ENCODE measurements at places on chromosomes 3 and 15.
A peak's percentile ranks its signal among the peaks of the same experiment; 100 is the strongest.

DNA sequence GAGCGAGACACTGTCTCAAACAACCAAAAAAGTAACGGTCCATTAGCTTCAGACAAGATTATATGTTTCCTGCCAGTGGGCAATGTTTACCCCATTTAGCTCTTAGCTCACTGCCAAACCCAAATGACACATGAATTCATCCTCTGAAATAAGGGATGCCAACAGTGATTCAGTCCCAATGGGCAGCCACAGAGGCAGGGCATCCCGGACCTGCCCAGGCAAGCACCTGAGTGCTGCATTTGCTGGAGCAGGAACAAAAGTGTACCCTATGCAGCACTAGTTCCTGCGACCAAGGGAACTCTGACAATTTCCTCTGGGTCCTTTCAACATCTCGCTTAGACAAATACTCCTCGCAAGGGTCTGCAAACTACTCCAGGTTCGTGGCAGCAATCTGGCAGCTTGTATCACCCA lies 8.0 kb downstream of the IP6K2 start:
- DNase-seq, result no peak

GRCh38 chr3:167783781-167784180 lies 48.3 kb downstream of the SERPINI1 start:
- DNase-seq, result no peak

DNA sequence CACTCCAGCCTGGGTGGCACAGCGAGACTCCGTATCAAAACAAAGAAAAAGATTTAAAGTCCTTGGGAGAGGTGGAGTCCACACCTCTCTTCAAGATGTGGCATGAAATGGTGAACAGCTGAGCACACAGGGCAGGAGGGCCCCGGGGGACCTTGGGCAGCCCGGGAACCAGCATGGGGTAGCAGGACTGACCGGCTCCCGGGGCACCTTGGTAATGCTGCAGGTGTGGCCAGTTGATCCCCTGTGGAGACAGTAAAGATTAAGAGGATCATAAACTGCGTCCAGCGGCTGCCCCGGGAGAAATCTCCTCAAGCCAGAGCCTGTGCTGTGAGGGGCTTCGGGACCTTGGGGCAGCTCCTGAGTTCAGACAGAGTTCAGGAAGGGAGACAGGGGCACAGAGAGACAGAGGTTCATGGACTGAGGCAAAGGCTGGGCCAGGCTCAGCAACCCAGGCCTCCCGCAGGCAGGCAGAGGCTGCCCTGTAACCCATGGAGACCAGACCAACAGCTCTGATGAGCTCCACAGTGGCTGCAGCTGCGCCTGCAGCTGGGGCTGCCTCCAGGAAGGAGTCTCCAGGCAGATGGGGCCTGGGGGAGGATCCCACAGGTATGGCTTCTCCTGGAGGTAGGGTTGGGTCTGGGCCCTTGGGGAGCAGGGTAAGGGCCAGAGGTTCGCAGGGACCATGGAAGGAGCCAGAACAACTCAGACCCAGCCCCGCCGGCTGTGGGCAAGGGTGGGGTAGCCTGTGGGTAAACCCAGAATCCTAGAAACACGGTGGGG lies at the start of gene NR2E3:
NR2E3 (plus strand) TSS at position 299 of the 780 bp plus-strand sequence; CDS start at position 489, 190 bp downstream.
- DNase-seq, result no peak

DNA sequence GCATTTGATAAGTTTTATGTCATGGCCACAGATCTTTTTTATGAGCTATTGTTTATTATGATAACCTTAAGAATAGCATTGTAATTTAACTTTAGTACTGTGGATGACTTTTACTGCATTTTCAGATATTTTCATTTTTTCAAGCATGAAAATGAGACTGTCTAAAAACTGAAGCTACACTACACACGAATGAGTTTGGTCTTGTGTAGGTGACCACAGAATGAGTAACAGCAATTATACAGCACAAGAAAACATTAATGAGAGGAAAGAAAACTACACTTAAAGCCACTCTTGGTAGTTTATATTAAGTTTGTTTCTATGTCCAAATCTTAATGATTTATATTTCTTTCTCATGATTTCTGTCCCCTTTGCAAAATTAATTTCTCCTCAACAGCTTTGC lies 809.2 kb downstream of the NAALADL2 start:
- DNase-seq, result no peak

GRCh38 chr3:13057282-13058040 lies 15.8 kb downstream of the IQSEC1 start:
- DNase-seq, result no peak

- no peak for DNase-seq
Measured at GRCh38 chr15:93154666-93155065, 65.7 kb upstream of the RGMA start.

- no peak for DNase-seq
Measured at GRCh38 chr15:98076021-98076816, 115.7 kb downstream of the ARRDC4 start.

GRCh38 chr15:89019436-89019835 lies 68.8 kb upstream of the ABHD2 start:
- no peak for DNase-seq

DNA sequence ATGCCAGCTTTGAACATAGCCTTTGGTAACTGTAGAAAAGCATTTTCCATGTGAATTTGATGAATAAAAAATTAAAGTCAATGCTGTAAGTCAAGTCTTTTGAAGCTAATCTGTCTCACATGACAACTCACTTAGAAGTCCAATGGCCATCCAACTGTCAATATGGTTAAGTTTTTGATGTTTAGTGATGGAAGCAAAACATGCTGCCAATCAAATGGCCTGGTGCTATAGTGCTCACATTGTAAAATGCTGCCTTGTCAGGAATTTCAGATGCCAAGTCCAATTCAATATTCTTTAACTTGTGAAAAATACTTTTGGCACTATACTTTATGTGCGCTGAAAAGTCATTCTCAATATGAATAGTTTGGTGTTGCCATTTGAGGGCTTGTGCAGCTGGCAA lies 1361.8 kb upstream of the ALCAM start:
- DNase-seq, result no peak

GRCh38 chr15:76449455-76449854 lies 112.9 kb downstream of the ISL2 start:
- DNase-seq, result no peak

DNA sequence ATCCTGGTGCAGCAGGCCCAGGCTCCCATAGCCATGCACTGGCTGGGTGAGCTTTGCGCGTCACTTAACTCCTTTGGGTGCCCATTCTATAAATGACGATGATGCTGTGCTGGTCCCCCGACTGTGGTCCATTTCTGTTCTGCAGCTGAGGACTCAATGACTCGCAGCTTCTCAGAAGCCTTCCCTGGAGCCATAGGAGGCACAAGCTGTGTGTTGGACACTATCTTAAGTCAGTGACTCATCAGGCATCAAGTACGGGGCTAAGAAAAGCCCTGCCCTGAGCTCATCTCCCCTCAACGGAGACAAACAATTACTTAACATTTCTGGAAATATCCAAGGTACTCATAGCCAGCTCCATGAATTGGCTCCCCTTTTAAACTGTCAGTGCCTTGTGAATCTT lies 13.8 kb upstream of the MUSTN1 start:
- no peak for DNase-seq

DNA sequence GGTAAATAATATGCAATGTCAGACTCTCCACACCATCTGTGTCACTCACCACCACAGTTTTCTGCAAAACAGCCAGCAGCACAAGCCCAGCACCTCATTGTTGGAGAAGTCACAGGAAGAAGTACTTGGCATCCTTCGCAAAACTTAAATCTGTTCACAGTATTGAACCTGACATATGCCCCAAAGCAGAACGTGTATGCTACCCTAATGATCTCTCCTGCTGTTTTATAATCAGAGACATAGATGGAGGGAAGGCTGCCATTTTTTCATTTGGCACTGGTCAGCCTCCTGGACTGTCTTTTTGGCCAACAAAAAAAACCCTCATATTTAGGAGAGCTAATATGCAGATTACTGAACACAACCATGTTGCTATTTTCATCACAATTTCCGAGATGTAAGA lies 1272.9 kb downstream of the ROBO1 start:
- DNase-seq, result no peak

DNA sequence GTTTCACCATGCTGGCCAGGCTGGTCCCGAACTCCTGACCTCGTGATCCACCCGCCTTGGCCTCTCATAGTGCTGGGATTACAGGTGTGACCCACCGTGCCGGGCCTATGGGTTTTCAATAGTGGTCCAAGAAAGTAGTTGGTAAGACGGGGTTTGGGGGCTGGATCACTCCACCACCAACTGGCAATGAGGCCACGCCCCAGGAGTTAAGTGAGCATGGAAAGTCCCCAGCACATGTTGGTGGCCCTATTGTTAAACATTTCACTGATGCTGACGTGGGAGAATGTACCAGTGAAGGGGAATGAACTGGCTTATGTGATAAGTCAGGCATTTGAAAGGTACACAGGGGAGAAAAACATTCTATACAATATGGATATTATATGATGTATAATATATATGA lies 80.4 kb downstream of the CHRD start:
- DNase-seq, result no peak

- no peak for DNase-seq
Measured at GRCh38 chr3:18740631-18741583, 315.8 kb upstream of the SATB1 start.

DNA sequence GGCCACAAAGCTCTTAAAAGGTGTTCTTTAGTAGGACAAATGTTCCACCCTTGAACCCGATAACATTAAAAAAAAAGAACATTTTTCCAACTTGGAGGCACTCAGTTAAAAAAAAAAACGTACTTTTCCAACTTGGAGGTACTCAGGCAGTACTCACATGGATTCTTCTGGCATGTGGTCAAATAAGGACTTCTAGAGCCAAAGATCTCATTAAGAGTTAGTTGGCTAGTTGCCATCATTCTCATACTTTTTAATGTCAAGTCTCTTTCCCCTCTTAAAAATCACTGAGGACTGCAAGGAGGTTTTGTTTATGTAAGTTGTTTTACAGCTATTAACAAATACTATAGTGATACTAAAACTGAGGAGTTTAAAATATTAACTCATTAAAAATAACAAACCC lies 101.0 kb downstream of the CADPS start:
- DNase-seq, result no peak

DNA sequence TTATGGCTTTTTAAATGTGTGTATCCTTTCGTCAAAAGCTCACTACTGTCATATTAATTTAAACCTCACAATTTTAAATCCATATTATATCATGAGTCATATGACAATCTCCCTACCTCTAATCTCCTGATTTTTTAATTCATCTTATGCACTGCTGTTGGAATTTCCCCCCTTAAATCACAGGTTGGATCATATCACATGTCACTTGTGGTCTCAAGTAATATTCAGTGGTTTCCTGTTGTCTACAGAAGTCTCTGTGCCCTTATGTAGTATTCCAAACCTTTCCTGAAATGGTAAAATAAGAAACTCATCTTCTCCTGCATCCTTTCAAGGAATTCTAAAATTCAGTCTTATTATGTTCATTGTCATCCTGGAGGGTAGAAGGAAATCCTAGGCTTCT lies 116.0 kb upstream of the CBLB start:
- DNase-seq, result no peak

- DNase-seq, result no peak
Measured at GRCh38 chr15:40232625-40233070, 6.2 kb upstream of the PAK6 start.

GRCh38 chr15:61383421-61383820 lies 154.3 kb upstream of the RORA start:
- no peak for DNase-seq

DNA sequence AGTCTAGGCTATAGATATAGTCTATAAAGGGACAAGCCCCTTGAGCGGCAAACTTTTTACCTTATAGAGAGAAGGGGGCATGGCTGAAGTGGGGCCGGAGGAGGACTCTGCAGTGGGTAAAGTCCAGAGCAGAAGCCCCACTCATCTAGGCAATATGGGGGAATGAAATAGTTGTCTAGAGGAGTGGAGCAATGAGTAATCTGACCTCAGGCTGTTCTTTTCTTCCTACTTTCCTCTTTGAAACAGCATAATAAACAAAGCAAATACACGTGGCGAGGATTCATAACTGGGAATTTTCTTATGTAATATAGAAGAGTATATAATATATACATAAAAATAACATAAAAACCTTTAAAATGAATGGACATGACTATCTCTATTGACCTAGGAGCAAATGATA lies 546.4 kb upstream of the ZNF385D start:
- DNase-seq, result no peak

- no peak for DNase-seq
Measured at GRCh38 chr15:68646156-68646555, 67.4 kb downstream of the CORO2B start.

GRCh38 chr3:63523100-63523499 lies 129.4 kb upstream of the SNTN start:
- peak; percentile 54 for DNase-seq

- peak; percentile 73 for DNase-seq
Measured at GRCh38 chr3:161372321-161373260, 1.3 kb upstream of the SPTSSB start.

GRCh38 chr15:35514759-35515158 lies 31.2 kb downstream of the DPH6 start:
- no peak for DNase-seq

GRCh38 chr15:34582461-34583371 lies 735 bp downstream of the GOLGA8B start:
- DNase-seq, result peak; percentile 43

- no peak for DNase-seq
Measured at GRCh38 chr15:70088455-70088854, 9.3 kb downstream of the TLE3 start.

DNA sequence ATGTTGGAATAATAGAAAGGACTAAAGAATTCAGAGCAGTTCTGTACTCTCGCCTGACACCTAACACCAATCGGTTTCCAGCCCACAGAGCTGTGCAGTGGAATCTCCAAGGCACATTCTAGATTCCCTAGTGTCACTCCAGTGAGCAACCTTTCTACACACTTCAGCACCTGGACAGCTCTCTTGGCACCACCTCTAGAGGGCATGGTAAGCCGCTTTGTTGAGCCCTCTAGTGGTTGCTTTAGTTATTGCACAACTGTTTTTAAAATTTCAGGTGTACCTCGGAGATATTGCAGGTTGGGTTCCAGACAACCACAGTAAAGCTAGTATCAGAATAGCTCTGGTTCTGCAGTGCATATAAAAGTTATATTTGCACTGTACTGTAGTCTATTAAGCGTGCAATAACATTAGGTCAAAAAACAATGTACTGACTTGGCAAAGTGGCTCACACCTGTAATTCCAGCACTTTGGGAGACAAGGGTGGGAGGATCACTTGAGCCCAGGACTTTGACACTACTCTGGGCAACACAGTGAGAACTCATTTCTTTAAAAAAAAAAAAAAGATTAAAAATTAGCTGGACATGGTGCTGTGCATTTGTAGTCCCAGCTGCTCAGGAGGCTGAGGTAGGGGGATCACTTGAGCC lies 26.5 kb upstream of the ERC2 start:
- peak; percentile 81 for DNase-seq

GRCh38 chr3:56693750-56694149 lies 10.7 kb upstream of the TASOR start:
- no peak for DNase-seq

- DNase-seq, result no peak
Measured at GRCh38 chr3:24505691-24506550, 11.3 kb upstream of the THRB start.

GRCh38 chr3:5012367-5012766 lies 33.1 kb downstream of the BHLHE40 start:
- no peak for DNase-seq

DNA sequence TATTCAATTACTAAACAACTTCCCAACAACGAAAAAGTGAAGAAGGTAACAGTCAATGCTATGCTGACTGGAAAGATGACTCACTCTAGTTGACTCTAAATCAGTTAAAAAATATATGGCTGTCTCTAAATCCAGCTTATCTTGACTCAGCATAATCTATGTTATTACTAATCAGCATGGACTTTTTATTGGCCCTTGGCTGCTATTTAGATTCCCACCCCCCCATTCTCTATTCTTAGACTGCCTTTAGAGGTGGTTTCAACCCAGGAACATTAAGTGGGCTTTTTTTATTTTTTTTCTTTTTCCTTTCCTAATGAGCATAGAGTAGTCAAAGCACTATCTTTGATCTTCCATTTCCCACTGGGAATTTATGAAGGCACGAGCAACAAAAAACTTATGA lies 1.9 kb downstream of the PCOLCE2 start:
- no peak for DNase-seq
